Natural killer cell treated with Interleukin-12 subunit alpha and Interleukin-12 subunit beta and Interleukin-15 and Interleukin-18, amount 100 ng/mL, for 72 hours (primary cell): ENCODE measurements at places on chromosomes 5 and 9. TPM values are rescaled to one million over a fixed set of nuclear protein-coding genes. Genes with fewer than 3 reads are reported as not detected.

FRRS1L gene
- not detected for total RNA-seq

NKD2 gene
- not detected for total RNA-seq

DNA sequence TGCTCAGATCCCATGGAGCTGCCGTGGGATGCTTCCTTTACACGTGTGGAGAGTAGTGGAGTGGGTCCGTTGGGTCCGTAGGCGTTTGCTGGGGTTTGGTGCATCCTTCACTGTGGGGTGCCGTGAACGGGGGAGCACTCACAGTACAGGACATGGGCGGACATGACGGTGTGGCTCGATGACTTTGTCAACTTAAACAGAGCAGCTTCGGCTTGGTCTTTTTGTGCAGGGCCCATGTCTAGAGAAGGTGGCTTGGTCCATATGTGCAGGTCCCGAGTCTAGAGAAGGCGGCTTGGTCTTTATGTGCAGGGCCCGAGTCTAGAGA is 26.4 kb upstream of the EXOC3 start:
- no peak for DNase-seq

- DNase-seq = no peak
Observed at GRCh38 chr9:128045831-128046230, 21.3 kb downstream of the NAIF1 start.

GRCh38 chr5:109668668-109669422 is 20.9 kb upstream of the MAN2A1 start:
- no peak for DNase-seq

- no peak for DNase-seq
Observed at GRCh38 chr9:115015018-115015635, 84.7 kb upstream of the TNFSF8 start.
